ENCODE measurements at places on chromosomes 4 and X. TPM values are rescaled to one million over a fixed set of nuclear protein-coding genes. Genes with fewer than 3 reads are reported as not detected.

PLAC8 gene
- total RNA-seq = 2.6 TPM

PCYT1B gene
- total RNA-seq = under 0.01 TPM

ADAMTS3 gene
- 2.3 TPM for total RNA-seq

S100G gene
- total RNA-seq = not detected

SPANXN3 gene
- not detected for total RNA-seq

MAGEA4 gene
- not detected for total RNA-seq

BBS7 gene
- 17.9 TPM for total RNA-seq

FHDC1 gene
- 0.18 TPM for total RNA-seq

BANK1 gene
- not detected for total RNA-seq

GC gene
- not detected for total RNA-seq

CAPN6 gene
- 0.18 TPM for total RNA-seq

PRKG2 gene
- 1.4 TPM for total RNA-seq

MAGEC3 gene
- not detected for total RNA-seq

SULT1B1 gene
- total RNA-seq = 1.2 TPM

PAGE2 gene
- not detected for total RNA-seq

NKRF gene
- total RNA-seq = 2.0 TPM

THOC2 gene
- 37.5 TPM for total RNA-seq

CENPVL1 gene
- not detected for total RNA-seq

XG gene
- total RNA-seq = 1.2 TPM

MAGEA10 gene
- not detected for total RNA-seq

FAM3A gene
- total RNA-seq = 44.3 TPM

MTNR1A gene
- total RNA-seq = not detected

RASGEF1B gene
- not detected for total RNA-seq

CCNA2 gene
- total RNA-seq = 83.6 TPM

DCHS2 gene
- total RNA-seq = not detected

ERAS gene
- total RNA-seq = not detected

LNX1 gene
- total RNA-seq = 0.29 TPM

UGT8 gene
- total RNA-seq = not detected

MCUB gene
- 24.8 TPM for total RNA-seq

DIAPH2 gene
- total RNA-seq = 12.4 TPM

POF1B gene
- total RNA-seq = not detected

PDCL2 gene
- not detected for total RNA-seq

MEPE gene
- total RNA-seq = not detected

PPP2R2C gene
- not detected for total RNA-seq

OPRPN gene
- not detected for total RNA-seq

GDPD2 gene
- not detected for total RNA-seq

NEUROG2 gene
- not detected for total RNA-seq

ARAP2 gene
- total RNA-seq = 1.4 TPM

PFKFB1 gene
- total RNA-seq = not detected

All from myometrial cell (primary cell).